ENCODE measurements at places on chromosomes 5 and 9.
A peak's percentile ranks its signal among the peaks of the same experiment; 100 is the strongest.

DNA sequence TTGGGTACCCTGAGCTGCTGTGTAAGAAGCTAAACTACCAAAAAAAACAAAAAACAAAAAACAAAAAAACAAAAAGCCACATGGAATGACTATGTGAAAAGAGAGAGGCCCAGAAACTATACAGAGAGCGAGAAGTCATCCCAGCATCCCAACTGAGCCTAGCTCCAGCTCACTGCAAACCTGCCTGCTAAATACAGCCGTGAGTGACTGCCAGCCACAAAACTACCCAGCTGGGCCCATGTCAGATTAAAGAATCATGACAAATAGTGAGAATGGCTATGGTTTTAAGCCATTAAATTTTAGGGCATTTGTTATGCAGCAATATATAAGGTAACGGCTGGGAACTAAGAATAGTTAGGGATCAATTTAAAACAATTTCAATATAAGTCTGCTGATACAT lies 335.1 kb upstream of the PDE4D start:
- DNase-seq, result no peak

DNA sequence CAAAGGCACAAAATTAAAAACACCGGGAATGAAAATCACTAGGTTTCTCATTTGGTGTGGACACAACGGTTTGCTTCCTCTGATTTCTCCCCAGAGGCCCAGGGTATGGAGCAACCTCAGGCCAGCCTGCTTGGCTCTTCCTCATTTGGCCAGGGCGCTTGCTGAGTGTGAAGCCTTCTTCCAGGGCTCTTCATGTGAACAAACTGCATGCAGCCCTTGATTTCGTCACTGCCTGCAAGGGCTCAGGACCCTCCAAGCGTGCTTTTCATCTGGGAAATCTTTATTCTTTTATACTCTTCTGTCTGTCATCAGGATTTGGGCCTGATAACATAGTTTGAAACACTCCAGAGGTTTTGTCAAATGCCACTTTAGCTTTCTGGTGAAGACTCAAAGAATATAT lies 122.6 kb upstream of the KLF4 start:
- DNase-seq, result peak; percentile 86

DNA sequence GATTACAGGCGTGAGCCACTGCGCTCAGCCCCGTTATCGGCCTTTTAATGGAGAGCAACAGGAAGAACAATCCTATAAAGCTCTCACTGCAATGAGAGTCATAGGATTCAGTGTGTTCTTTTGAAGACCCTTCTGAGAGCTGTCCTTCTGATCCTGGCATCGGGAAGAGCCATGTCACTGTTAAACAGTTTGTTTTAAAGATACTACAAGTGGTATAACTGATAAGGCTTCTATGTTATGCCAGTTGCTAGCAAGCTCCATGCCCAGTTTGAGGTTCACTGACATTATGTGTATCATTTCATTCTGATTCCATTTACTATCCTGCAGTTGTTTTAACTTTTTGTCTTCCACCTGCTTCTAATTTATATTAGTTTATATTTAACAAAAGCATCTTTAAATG lies 55.8 kb downstream of the GNAQ start:
- DNase-seq, result no peak

- no peak for DNase-seq
These were observed 34.0 kb downstream of the CDC42SE2 start for GRCh38 chr5:131297886-131298285.

DNA sequence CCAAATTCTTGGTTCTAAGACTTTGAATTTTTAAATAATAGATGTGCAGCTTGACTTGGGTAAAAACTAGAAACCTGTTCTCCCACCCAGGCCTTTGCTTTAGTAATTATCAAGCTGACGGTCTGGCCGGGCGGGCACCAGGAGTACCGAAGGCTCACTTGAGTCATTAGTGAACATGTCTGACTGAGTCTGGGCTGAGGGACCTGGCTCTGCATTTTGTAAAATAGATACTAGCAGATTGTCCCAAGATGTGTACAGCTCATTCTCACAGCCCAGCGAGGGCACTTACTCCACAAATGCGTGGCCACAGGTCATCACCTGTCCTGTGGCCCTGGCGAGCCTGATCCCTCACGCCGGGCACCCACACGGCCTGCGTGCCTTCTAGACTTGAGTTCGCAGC lies 216.2 kb downstream of the FANCC start:
- peak; percentile 20 for DNase-seq

- DNase-seq, result no peak
These were observed 407.1 kb upstream of the DMAC1 start for GRCh38 chr9:8206720-8207119.

- no peak for DNase-seq
These were observed 202.8 kb upstream of the TAS2R1 start for GRCh38 chr5:9832921-9833320.

- DNase-seq, result no peak
These were observed 379.5 kb upstream of the EDIL3 start for GRCh38 chr5:84764227-84764626.

Data from heart left ventricle (tissue), 16 donors.